ENCODE measurements at places on chromosomes 12 and 14.

- no peak for DNase-seq
Observed at GRCh38 chr12:7788294-7788660, 925 bp upstream of the NANOG start.

- no peak for DNase-seq
Observed at GRCh38 chr12:51281202-51281924, 11.1 kb upstream of the SMAGP start.

DNA sequence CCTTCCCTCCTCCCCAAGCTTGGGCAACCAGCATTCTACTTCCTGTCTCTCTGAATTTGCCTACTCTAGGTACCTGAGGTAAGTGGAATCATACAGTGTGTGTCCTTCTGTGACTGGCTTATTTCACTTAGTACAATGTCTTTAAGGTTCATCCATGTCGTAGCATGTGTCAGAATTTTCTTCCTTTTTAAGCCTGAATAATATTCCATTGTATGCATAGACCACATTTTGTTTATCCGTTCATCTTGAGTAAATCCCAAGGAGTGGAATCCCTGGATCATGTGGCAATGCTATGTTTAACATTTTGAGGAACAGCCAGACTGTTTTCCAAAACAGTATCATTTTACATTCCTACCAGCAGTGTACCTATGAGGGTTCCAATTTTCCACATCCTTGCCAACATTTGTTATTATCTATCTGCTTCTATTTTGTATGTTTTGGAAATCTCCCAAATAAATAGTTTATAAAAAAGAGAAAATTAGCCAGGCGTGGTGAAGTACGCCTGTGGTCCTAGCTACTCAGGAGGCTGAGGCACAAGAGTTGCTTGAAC is 12.4 kb downstream of the HSP90AA1 start:
- no peak for DNase-seq

DNA sequence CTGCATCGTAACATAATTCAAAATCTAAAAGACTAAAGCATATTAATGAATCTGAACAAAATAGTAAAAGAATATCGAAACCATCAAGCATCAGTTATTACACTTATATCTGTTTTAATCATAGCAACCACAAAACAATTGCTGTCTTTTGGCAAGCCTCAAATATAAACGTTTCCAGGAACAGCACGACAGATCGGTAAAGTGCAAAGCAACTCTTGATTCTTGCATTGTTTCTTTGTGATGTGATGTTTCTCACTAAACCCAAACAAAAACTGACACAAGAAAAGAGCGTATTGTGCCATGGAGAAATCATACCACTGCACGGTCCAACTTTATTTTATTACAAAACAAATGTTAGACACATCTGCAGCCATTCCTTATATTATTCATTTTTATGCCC is 9.2 kb upstream of the MYF6 start:
- DNase-seq = no peak

- DNase-seq = no peak
Observed at GRCh38 chr14:95290021-95290420, 29.7 kb downstream of the CLMN start.

DNA sequence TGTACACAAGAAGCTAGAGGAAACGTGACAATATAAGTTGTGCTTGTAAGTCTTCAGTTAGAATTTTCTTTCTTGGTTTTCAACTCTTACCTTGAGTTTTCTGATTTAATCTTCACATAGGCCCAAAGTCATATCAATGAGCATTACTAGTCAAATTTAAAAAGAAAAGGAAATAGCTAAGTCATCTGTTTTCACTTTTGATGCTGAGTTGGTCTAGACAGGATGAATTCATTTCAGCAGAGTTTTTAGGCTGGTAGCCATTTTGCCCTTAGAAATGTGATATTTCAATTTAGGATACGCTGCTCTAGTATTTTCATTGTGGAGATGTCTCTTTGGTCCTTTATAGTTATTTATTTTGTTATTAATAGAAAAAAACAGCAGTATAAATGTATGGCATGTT is 44.6 kb upstream of the KRAS start:
- DNase-seq = no peak

DNA sequence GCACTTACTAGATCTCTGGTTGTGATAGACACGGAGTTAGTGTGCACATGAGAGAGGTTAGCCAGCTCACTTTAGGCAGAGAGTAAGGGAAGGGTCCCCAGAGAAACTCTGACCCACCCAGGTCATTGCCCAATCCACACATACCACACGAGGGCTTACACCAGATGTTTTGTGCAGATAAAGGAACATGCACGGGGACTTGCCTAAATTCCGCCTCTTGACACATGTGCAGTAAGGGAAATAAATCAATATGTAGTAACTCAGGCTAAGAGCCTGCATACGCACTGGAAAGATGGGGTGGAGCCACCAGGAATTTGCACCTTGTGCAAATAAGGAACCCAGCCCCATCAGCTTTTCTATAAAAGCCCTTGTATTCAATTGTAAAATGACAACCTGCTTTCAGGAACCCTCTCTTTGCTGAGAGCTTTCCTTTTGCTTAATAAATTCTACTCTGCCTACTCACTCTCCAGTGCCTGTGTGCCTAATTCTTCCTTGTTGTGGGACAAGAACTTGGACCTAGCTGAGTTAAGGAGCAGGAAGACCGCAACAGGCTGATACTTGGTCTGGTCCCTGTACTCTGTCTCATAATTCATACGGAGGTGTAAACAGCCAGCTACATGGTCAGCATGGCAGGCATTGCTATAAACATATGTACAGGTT is 120.2 kb downstream of the EMP1 start:
- no peak for DNase-seq

- no peak for DNase-seq
Observed at GRCh38 chr12:11709513-11709912, 60.0 kb downstream of the ETV6 start.

GRCh38 chr12:30447061-30447750 is 248.5 kb downstream of the IPO8 start:
- no peak for DNase-seq

Data from occipital lobe (tissue), 3 donors.